Activated CD4-positive, alpha-beta memory T cell treated with anti-CD3 and anti-CD28 coated beads, Interleukin-2, amount 10 ng/mL, durations not matched to agents 7 days and 5 days (primary cell): ENCODE measurements at places on chromosomes 3 and 15. TPM values are rescaled to one million over a fixed set of nuclear protein-coding genes. Genes with fewer than 3 reads are reported as not detected.

GRCh38 chr3:82163907-82164520 is 402.6 kb upstream of the GBE1 start:
- DNase-seq: no peak

DNA sequence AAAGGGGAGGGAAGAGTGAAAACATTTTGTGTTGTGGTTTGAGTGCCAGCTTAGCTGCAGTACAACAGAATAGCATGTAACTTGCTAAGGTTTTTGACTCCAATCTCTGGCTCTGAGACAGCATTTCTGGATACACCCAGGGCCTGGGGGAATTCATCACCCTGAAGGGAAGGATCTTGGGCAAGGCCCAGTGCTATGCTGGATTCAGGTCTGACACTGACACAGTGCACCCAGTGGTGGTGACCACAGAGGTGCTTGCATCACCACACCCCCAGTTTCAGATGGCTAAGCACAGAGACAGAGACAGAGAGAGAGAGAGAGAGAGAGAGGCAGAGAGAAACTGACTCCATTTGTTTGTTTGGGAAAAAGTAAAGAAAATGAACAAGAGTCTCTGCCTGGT is 74.1 kb upstream of the KBTBD8 start:
- DNase-seq: no peak

Gene ADGRG7
- not detected for total RNA-seq

DNA sequence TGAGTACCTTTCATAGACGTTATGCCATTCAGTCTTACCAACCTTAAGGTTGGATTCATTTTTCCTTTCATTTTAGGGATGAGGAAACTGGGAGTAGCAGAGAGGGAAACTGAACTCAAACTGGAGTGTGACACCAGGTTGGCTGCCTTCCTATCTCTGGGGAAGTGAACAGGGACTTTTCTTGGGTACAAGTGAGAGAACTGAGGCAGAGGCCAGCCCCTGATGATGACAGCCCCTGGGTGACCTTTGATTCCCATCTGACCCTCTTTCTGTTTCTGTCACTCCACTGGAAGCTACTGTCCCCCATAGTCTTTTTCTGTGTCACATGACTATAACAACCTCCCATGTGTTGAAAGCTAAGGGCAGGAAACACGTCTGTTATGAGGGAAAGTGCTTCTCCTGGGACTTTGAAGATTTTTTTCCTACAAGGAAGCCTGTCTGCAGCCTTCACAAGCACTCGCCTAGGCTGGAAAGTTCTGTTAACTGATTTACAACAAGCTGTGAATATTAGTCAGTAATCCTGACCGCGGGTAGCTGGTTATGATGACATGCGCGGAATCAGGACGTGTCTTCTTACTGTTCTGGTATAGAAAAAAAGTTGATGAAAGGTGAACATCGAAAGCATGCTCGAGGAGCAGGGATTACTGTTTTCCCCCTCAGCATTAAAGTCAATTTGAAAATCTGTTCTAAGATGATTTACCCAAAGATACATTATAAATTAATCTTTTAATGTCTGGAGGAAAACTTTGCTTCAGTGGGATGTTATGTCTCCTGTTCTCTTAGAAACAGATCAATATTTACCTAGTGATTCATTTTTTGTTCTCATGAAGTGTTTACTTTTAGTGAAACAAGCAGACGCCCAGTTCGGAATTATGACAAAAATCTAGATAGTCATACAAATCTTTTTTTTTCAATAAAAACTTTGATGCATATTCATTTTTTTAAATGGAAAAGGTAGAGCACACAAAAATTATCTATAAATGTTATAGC is 31.5 kb downstream of the ABHD2 start:
- DNase-seq: no peak

Gene INSYN1
- not detected for total RNA-seq

Gene ATG3
- 74.8 TPM for total RNA-seq

Gene EFHB
- total RNA-seq: 0.58 TPM

Gene GOLGA6A
- total RNA-seq: not detected

Gene NSMCE3
- 11.2 TPM for total RNA-seq

- no peak for DNase-seq
These were observed 97.8 kb downstream of the NUP210 start for GRCh38 chr3:13322324-13322723.

Gene FAM131A
- total RNA-seq: 6.5 TPM

- DNase-seq: no peak
These were observed 44.5 kb downstream of the CTDSPL start for GRCh38 chr3:37905987-37906674.

Gene CAMK2N2
- total RNA-seq: not detected

Gene PRTG
- not detected for total RNA-seq

GRCh38 chr3:90011131-90011530 is 903.7 kb downstream of the EPHA3 start:
- DNase-seq: no peak

DNA sequence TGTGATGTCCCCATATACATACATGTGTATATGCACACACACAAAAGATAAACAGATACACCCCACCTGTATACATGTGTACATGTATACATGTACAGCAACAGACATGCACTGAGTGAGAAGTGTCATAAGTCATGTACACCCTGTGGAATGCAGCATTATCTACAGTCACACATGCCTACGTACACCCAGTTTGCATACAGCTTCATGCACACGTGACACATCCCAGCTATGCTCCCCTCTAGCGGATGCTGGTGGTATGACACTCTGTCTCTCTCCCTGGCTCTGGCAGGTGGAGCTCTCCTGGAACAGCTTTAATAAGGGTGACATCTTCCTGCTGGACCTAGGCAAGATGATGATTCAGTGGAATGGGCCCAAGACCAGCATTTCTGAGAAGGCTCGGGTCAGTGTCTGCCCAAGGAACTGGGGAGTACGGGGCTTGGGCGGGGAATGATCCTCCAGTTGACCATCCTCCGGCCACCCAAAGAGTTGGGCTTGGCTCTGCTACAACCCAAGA is 6.3 kb downstream of the VILL start:
- DNase-seq: peak; percentile 87

Gene FAM3D
- not detected for total RNA-seq

DNA sequence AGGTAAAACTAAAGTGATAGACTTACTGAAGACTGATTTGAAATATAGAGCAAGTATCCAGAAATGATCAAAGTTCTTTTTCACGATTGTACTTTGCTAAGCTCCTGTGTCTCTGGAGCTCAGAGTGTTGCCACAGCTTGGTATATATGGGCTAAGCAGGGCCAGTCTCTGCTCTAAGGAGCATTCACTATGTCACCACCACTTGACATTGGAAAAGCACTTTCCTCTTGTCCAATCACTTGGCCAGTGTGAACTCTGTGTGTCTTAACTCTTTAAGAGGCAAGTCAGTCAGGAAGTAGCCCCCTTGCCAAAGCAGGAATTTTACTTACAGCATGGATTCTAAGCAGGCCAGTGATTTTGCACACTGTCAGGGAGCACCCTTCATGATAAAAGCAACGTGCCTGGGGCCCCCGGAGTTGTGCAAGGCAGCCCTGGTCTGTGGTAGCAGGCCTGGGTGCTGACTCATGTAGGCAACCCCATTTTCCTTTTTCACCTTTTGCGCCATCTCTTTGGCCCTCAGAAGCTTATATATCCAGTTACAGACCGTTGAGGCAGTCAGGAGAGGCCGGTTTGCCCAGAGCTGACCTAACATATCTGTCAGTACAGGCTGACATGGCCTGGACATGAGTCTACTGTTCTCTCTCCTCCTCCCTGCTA is 73.0 kb downstream of the HCN4 start:
- DNase-seq: no peak

Gene TRIM71
- total RNA-seq: not detected

DNA sequence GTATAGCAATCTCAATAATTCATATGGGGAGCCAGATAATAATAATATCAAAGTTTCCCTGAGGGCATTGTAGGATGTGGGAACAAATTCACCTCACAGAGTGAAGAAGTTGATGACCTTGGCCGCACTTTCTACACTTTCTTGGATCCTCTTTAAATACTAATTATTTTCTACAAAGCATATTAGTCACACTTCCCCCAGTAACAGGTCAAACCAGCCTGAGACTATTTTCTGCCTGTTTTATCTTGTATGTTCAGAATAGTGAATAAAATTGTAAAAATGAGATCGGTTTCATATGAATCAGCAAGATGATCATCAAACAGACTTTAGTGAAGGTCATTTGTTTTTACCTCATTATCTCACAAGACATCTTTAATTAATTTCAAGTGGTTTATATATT is 2.3 kb upstream of the OR5K3 start:
- no peak for DNase-seq

DNA sequence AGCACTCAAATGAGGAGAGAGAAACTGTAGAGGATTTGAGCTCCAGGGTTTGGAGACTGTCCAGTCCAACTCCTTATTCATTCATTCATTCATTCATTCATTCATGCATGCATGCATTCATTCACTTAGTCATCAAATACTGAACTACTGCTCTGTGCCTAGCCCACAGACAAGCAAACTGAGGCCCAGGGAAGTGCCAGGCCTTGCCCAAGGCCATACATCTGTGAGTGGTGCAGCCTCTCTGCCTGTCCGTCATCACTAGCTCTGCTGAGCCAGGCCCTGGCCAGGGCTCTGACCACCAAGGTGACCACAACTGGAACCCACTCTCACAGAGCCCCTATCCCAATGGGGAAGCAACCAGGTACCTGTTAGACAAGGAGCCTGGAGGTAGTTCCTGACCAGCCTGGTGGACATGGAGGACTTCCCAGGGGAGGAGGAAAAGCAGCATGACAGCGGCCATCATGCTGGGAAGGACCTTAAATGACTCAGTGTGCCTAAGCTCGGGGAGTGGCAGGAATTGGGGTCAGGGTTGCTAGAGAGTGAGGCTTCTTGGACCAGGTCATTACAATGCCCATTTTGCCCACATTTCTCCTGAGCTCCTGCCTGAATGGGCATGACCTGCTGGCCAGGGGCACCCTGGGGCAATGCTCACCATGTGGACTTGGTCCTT is 27.5 kb upstream of the RPL29 start:
- no peak for DNase-seq

Gene TMIE
- total RNA-seq: 0.20 TPM

Gene FBXL2
- total RNA-seq: not detected

Gene SAMMSON
- not detected for total RNA-seq

- DNase-seq: no peak
These were observed 838.5 kb downstream of the DIPK2A start for GRCh38 chr3:144810160-144810559.

Gene HES1
- 11.2 TPM for total RNA-seq
